ENCODE measurements at places on chromosomes 6 and 20.
A peak's percentile ranks its signal among the peaks of the same experiment; 100 is the strongest.

DNA sequence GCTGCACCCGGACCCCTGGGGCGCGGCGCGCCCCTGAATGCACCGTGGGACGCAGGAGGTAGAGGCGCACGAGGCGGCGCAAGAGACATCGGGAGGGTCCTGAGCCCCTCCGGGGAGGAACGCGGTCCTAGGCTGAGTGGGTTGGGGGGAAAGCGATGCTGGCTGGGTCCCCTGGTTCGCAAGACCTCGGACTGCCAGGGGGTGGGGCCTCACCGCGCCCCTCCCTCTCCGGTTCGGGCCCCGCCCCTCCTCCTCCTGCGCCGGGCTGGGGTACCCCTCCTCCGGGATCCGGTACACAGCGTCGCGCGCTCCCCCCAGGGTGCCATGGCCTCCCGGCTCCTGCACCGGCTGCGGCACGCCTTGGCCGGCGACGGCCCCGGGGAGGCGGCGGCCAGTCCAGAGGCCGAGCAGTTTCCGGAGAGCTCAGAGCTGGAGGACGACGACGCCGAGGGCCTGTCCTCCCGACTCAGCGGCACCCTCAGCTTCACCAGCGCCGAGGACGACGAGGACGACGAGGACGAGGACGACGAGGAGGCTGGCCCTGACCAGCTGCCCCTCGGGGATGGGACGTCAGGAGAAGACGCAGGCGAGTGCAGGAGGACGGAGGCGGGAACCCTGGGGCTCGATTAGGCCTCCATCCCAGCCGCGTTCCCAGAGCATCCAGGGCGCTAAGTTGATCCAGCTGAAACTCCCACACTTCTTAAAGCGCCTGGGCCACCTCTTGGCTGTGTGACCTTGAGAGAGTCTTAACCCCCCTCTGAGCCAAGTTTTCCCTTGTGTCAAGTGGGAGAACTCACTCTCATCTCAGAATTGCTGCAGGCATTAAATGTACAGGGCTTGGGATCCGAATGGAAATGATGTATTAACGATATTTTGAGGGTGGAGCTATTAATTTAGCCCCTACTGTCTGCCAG lies 541 bp downstream of the SNX21 start:
- peak; percentile 84 for DNase-seq

DNA sequence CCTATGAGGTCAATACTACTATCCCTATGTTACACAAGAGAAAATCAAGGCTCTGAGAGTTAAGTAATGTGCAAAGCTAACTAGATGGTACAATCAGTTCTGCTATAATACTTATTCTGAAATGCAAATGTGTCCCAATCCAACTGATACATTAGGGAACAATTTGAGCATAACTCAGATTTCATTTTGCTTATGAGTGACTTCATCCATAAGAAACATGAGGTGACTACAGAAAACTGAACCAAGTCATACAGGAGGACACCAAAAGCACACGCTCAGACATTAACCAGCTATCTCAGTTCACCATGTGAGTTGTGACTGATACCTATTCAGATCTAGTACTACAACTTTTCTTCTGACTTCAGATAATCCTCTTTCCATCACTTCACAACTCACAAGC lies 179.9 kb upstream of the RUNX2 start:
- DNase-seq = no peak

- DNase-seq = no peak
Measured at GRCh38 chr6:121688974-121689373, 253.5 kb downstream of the GJA1 start.

DNA sequence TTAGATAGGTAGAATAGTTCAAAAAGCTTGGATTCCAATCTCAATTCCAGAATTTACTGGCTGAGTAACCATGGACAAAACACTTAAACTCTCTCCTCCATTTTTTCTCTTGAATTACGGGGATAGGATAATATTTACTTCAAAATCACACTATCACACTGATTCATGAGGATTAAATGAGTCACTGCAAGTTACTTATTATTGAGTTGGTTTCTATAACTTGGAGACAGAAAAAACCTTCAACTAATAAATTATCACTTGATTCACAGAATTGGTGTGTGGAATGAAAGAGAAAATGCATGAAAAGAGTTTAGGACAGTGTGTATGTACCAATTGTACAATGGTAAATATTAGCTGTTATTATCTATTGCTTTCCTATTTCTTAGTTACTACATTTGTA lies 585.2 kb downstream of the PHF3 start:
- DNase-seq = no peak

GRCh38 chr6:154882107-154882506 lies 113.0 kb upstream of the TIAM2 start:
- no peak for DNase-seq

DNA sequence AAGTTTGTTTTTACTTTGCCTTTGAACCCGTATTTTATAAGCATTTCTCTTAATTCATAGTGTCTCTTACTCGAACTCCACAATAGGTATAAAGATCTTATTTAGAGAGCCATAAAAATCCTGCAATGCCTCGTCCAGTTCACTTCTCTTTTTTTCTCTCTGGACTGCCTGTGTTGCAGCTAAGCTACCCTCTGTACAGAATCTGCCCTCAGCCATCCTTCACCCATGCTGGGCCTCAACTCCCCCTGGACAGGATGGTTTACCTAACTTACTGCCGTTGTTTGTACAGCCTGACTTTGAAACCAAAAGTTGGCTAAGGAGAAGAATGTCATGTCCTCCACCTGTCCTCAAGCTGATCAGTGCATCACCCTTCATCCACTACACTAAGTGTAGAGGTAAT lies 10.4 kb downstream of the QRSL1 start:
- DNase-seq = no peak

- DNase-seq = no peak
Measured at GRCh38 chr20:52127309-52127708, 64.3 kb downstream of the ZFP64 start.

DNA sequence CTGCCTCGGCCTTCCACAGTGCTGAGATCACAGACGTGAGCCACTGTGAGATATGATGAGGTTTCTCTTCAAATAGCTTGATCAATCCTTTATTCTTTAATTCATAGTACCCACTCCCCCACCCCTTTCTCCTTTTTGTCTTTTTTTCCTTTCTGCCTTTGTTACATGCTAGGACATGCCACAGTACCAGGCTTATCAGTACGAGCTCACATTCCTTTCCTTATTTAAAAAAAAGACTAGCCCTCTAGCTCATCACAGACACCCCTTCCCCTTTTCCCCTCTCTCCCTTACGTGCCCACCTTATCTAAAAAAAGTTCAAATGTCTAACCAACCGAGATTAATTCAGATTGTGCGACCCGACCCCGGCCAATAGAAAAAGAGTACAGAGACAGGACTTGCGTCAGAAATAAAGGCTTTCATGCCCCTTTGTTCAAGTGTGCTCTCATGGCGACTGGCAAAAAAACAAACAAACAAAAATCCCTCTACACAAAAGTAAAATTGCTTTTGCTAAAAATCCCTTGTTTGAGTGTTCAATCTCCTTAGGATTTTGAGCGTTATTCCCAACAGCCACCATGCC lies 49.2 kb downstream of the MRAP2 start:
- no peak for DNase-seq

DNA sequence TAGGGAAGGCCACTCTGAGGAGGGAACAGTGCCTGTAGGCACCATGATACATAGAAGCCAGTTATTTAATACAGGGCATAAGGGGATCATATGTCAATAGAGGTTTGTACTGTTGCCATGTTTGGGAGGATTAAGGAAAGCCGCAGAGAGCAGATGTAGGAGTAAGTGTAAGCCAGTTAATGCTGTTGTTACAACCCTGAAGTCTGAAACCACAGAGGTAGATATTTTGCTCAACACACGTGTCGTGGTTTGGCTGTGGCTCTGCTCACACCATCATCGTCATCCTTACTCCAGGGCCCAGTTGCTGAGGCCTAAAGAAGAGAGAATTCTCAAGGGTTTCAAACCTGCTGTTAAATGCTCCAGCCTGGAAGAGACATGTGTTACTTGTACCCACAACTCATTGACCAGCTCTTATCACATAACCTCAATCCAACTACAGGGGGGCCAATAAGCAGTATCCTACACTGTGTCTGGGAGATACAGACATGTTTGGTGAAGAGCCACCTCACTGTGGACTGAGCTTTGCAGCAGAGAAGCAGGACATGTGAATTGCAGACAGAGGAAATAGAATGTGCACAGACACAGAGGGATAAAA lies 31.0 kb upstream of the PSMF1 start:
- DNase-seq = no peak

Data from heart left ventricle (tissue), 16 donors.